ENCODE measurements at places on chromosomes 13 and 19.

DNA sequence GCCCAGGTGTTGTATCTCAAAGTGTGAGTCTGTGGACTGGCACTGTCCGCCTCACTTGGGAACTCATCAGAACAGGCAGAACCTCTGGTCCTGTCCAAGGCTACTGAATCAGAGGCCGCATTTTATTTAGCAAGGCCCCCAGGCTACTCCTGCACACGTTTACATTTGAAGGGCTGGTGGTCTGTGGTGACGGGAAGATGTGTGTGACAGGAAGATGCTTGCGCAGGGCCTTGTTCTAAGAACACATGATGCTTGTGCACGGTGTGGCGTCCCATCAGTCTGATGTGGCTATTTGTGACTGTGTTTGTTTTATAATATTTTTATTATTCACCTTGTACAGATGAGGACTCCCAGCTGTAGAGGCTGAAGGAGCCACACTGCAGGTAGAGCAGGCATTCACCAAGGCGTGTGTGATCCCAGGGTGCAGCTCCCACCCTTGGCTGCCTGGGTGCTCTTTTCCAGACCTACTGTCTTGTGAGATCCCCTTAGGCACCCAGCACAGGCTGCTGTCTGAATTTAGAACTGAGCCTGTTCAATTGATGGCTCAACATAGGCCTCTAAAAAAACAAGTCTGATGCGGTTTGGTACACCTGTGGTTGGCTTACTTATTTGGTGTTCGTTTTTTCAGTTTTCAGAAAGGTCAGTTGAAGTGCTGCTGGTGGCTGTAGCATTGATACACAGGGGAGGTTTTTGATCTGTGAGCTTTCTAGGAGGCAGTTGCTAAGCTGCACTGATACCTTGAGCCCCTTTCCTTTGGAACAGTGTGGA is 3.1 kb downstream of the SLC25A15 start:
- no peak for DNase-seq

GRCh38 chr19:36046443-36047050 is 7.5 kb downstream of the THAP8 start:
- DNase-seq = no peak

DNA sequence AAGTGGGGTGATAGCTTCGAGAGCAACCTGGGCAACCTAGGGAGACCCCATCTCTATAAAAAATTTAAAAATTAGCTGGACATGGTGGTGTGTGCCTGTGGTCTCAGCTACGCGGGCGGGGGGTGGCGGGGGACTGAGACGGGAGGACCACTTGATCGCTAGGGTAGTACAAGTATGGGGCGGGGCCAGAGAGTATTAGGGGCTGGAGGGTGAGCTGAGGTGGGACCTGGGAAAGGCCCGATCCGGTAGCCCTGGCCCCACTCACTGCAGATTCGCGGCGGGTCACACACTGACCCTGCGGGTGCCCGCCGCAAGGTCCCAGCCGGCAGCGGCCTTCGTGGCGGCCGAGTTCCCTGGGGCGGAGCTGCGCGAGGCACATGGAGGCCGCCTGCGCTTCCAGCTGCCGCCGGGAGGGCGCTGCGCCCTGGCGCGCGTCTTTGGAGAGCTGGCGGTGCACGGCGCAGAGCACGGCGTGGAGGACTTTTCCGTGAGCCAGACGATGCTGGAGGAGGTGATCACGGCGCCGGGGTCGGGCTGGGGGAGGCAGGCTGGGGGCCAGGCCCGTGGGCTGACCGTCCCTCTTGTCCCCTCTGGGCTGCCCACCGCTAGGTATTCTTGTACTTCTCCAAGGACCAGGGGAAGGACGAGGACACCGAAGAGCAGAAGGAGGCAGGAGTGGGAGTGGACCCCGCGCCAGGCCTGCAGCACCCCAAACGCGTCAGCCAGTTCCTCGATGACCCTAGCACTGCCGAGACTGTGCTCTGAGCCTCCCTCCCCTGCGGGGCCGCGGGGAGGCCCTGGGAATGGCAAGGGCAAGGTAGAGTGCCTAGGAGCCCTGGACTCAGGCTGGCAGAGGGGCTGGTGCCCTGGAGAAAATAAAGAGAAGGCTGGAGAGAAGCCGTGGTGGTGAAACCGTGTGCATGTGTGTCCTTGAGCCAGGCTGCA is 2.0 kb upstream of the ARHGAP45 start:
- peak; percentile 74 for DNase-seq

DNA sequence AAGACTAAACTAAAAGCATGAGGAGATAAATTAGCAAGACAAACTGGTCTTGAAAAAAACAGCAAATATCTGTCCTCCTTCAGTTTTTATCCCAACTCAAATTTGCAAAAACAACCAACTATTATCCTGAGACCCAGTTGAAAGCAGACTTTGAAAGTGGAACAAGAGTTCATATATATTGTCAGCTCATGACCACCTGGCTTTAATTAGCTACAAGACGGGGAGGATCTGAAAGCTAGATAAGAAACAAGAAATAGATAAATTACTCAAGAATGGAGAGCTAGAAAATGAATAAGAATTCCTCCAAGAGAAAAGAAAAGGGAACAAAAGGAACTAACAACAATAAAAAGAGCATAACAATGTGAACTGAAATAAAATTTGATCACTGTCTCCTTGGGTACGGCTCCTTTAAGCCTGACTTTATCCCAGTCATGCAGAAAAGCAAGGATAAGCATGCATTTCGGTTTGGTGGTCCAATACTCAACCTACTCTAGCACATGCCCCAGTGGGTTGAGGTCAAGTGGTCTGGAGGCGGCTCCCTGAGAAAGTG is 246.9 kb downstream of the DCLK1 start:
- no peak for DNase-seq

- peak; percentile 88 for DNase-seq
Observed at GRCh38 chr19:45643024-45643926, 4.1 kb upstream of the EML2 start.

- DNase-seq = no peak
Observed at GRCh38 chr19:44905437-44906160, at the start of gene APOE. APOE (plus strand) TSS chr19:44905796; CDS start chr19:44906625, 829 bp downstream.

DNA sequence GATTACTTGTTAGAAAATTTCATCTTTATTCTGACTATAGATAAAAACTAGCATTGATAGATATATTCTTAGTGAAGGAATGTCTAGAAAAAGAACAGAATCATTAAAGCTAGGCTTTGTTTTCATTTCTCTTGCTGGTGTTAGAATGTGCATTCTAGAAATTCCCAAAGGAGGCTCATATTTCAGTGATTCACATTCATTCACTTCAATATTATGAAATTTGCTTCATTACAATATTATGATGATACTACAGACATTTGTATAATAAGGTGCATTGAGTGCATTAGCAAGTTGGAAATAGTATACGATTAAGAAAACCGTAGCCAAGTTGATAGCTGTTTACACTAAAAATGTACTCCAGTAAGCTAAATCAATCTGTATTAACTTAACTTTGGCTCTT is 70.7 kb upstream of the MYCBP2 start:
- no peak for DNase-seq

DNA sequence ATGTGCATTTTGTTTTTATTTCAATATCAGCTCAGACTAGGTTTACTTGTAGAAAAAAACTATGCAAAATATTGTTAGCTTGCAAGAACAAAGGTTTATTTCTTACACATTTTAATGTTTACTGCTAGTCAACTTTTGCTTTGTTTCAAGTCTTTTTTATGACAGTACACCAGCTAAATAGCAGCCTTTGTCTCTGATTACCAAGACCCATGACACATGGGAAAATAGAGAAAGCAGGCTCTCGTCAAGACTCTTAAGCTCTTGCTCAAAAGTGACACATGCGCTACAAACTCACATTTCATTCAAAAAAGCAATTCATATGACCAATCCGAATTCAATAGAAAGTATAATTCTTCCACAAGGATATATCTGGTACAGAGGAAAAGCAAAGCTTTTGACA is 642.3 kb upstream of the SLITRK1 start:
- no peak for DNase-seq

- DNase-seq = no peak
Observed at GRCh38 chr13:46106839-46107371, 2.1 kb upstream of the CPB2 start.

- no peak for DNase-seq
Observed at GRCh38 chr13:100125946-100126345, 37.1 kb downstream of the PCCA start.

GRCh38 chr13:24632382-24633121 is 47.7 kb upstream of the ATP12A start:
- no peak for DNase-seq

- no peak for DNase-seq
Observed at GRCh38 chr13:109009756-109010155, 380.3 kb downstream of the MYO16 start.

- no peak for DNase-seq
Observed at GRCh38 chr19:58450856-58451357, 515 bp upstream of the ZNF324B start.

DNA sequence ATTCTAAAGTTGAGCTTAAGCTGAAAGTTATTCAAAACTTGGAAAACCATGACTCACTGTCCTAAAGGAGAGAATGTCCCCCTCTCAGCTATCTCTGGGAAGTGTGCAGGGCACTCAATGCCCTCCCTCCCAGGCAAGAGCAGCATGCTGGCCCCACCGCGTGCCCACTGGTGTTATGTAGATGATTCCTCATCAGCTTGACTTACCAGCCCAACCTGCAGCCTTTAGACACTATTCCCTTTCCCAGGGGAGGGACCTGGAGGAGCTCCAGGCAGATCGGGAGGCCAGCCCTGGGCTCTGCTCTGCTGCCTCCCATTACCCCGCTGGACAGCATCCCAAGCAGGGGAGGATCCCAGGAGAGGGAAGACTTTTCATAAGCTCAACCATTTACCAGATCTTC is 124.6 kb downstream of the FGF14 start:
- no peak for DNase-seq

DNA sequence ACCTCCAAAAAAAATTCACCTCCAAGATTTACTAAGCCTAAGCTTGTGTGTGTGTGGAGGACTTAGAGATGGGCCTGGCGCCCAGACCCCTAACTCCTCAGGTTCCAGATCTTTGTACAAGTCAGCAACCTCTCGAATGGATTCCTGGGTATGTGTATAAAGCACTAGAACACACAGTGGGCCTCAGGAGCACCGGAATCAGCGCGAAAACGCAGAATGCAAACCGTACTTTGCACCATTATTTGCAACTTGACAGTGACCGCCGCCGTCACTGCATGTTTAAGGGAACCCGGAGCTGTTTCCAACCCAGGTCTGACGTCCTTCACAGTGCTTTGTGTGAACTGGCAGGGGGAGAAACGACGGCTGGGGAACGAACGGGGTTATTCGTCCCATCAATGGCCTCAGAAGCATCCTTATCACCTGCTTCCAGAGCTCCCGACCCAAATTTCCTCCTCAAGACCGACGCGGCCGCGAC is 688 bp downstream of the ZNF606 start:
- DNase-seq = no peak

DNA sequence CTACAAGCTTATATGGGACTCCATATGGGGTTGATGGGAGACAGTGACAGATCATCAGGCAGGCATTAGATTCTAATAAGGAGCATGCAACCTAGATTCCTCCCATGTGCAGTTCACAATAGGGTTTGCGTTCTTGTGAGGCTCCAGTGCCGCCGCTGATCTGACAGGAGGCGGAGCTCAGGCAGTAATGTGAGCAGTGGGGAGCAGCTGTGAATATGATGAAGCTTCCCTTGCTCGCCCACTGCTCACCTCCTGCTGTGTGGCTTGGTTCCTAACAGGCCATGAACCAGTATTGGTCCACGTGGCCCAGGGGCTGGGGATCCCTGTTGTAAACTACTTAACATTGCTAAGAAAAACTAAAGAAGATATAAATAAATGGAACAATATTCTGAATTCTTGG is 378.4 kb downstream of the KCNRG start:
- DNase-seq = no peak

- no peak for DNase-seq
Observed at GRCh38 chr13:84086847-84087162, 204.5 kb upstream of the SLITRK1 start.

DNA sequence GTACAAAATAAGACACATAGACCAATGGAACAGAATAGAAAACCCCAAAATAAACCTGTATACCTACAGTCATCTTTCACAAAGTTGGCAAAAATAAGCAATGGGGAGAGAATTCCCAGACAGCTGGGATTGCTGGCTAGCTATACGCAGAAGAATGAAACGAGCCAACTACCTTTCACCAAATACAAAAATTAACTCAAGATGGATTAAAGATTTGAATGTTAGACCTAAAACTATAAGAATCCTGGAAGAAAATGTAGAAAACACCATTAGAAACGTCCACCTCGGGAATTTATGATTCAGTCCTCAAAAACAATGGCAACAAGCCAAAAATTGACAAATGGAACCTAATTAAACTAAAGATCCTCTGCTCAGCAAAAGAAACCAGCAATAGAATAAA is 408.1 kb upstream of the SLITRK1 start:
- no peak for DNase-seq

GRCh38 chr13:108084840-108085239 is 130.5 kb downstream of the LIG4 start:
- no peak for DNase-seq

- DNase-seq = no peak
Observed at GRCh38 chr13:100565286-100565685, 23.3 kb downstream of the GGACT start.

DNA sequence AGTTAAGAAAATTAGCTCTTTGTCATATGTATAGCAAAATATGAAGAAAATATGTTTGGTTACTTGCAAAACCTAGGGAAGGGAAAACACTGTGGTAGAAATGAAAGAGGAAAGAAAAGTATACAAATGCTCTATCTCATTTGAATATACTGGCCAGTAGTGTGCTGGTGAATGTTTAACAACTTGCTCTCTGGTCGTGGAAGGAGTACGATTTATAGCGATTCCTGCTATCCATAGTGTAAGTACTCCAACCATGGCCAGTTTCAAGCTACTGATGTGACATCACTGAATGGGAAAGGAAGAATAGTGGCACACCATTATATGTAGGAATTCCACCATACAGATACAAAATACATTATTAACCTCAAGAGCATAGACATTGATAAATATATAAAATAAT is 9.3 kb downstream of the BORA start:
- no peak for DNase-seq

DNA sequence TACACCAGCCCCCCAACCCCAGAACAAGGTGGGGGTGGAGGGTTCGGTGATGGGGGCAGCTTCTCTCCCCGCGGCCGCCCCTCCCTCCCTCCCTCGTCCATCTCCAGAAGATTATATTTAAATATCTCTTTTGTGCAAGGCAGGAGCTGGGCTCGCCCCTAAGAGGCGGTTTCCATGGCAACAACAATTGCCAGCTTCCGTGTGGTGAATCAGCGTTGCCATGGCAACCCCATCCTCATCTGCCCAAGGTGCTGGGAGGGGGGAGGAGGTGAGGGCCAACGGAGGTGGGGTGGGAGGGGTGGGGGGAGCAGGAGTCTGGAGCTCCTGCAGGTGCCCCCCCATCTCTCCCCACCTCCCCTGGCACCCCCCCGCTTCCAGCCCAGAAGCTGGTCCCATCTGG is 46.4 kb downstream of the CELF5 start:
- DNase-seq = peak; percentile 69

DNA sequence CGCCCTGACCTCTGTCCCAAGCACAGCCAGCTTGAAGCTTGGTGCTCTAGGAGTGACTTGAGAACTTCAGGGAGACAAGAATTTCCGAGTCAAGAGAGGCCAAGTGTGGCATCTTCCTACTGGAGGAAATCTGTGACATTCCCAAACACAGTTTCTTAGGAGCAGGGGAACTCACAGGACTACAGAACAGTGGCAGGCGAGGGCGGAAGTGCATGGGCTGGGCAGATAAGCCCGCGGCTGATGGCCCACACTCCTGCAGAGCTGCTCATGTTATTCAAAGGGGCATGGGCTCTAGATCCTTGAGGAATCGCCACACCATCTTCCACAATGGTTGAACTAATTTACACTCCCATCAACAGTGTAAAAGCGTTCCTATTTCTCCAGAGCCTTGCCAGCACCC is 168.8 kb downstream of the KATNAL1 start:
- no peak for DNase-seq

All from activated CD4-positive, alpha-beta T cell treated with anti-CD3 and anti-CD28 coated beads for 4 hours (primary cell).